ENCODE measurements at places on chromosomes 2 and 18.
A peak's percentile ranks its signal among the peaks of the same experiment; 100 is the strongest.

DNA sequence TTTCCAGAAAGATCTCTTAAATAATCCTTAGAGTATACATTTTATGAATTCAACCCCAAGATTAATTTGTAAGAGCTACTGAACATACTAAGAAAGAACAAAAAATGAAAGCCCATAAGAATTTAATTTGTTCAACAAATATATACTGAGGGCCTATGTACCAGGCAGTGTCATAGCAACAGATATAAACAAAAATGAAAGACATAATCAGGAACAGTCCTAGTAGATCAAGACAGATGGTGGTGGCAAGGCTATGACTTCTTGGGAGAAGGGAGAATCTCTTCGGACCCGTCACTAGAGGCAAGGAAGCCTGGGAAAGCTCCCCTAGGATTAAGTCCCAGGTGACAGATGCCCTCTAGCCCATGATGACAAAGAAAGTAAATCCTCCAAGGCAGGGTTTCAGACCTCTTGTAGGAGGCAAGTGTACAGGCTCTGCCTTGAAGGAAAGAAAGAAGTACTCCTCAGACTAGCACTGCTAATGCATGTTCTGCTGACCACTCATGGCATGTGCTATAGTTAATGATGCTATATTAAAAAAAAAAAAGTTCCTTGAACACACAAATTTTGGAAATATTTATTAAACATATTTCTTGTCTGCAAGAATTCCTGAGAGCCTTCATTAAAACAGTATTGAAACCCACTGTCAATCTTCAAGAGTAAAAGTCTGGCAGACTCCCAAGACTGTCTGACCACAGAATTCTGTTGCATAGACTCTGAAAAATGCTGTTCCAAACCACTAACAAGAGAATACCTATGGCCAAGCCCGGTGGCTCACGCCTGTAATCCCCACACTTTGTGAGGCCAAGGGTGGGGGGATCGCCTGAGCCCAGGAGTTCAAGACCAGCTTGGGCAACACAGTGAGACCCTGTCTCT lies 31.5 kb downstream of the NOL10 start:
- no peak for DNase-seq

DNA sequence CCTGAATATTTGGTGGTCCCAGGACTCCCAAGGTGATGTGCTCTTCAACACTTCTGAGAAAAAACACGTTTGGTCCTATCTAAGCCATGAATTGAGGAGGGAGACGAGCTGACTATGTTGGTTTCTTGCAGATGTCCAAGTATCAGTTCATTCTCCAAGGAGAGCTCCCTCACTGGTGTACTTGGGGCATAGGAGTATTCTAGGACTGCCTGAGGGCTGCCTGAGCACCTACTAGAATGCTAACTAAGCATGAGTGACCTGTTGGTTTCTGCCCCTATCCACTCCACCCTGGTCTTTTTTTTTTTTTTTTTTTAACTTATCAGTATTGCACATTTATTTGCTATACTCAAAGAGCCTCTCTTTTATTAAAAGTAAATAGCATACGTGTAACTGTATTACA lies 200.5 kb upstream of the FANCL start:
- DNase-seq: no peak

DNA sequence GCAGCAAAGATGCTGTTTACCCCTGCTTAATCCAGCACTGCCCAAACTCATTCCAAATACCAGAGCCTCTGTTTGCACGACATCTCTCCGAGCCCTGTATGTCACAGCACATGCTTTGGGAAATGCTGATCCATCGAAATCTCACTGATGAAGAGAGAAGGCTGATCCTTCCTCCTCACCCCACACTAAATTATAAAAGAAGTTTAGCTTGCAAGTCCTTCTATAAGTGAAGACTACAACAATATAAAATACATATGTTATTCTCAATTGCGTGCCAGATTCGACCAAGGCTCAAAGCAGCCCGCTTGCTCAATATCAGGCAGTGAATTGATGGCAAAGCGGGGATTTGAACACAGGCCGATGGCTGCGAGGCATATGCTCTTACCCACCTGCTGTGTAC lies 30.7 kb upstream of the SLC35F6 start:
- no peak for DNase-seq

- DNase-seq: no peak
Observed at GRCh38 chr18:8513249-8513648, 96.0 kb upstream of the RAB12 start.

- no peak for DNase-seq
Observed at GRCh38 chr18:76579301-76579695, 84.3 kb upstream of the ZNF516 start.

DNA sequence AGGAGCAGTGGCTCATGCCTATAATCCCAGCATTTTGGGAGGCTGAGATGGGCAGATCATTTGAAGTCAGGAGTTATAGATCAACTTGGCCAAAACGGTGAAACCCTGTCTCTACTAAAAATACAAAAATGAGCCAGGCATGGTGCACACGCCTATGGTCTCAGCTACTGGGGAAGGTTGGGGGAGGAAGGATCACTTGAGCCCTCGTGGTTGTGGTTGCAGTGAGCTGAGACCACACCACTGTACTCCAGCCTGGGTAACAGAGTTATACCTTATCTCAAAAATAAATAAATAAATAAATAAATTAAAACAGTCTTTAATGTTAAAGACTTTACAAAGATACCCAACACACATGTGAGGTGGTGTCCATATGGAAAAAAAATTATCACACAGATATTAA lies 134.0 kb downstream of the C2orf74 start:
- no peak for DNase-seq

- DNase-seq: no peak
Observed at GRCh38 chr2:134601264-134601663, 117.5 kb downstream of the TMEM163 start.

DNA sequence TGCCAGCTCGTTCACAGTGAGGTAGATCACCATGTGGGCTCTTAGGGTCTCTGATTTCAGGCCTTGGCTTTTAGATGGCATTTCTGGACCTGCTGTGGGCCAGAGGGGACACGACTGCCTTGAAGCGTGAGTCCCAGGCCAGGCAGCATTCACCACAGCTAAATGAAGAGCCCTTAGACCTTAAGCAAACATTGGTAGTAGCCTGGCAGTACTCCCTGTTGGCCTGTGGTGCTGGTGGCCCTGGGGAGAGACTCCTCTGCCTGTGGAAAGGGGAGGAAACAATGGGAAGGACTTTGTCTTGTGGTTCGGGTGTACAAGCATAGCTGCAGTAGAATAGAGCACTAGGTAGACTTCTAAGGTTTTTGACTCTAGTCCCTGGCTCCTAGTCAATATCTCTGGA lies 456.0 kb upstream of the DCC start:
- no peak for DNase-seq

- no peak for DNase-seq
Observed at GRCh38 chr2:3001615-3002560, 375.7 kb downstream of the EIPR1 start.

- no peak for DNase-seq
Observed at GRCh38 chr18:80070825-80071224, 36.6 kb downstream of the RBFA start.

DNA sequence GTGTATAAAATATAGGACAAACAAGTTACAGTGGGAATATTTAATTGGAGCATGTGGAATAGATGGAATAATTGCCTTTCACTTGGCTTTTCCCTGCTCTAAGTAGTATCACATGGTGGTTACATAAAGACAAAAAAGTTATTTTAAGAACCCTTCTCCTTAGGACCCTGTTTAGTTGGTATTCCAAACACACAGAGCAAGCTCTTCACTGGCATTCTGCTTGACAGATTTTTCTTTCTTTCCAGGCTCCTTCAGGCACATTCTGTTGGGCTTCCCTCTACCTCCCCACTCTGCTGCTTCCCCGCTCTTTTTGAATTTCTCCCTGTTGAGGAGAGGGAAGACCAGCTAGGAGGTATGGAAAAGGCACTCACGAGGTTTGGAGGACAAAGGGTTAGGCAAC lies 29.0 kb upstream of the DARS1 start:
- no peak for DNase-seq

- DNase-seq: no peak
Observed at GRCh38 chr2:48274040-48274439, 255.9 kb upstream of the STON1 start.

- no peak for DNase-seq
Observed at GRCh38 chr2:7011356-7012083, 94.3 kb downstream of the RNF144A start.

DNA sequence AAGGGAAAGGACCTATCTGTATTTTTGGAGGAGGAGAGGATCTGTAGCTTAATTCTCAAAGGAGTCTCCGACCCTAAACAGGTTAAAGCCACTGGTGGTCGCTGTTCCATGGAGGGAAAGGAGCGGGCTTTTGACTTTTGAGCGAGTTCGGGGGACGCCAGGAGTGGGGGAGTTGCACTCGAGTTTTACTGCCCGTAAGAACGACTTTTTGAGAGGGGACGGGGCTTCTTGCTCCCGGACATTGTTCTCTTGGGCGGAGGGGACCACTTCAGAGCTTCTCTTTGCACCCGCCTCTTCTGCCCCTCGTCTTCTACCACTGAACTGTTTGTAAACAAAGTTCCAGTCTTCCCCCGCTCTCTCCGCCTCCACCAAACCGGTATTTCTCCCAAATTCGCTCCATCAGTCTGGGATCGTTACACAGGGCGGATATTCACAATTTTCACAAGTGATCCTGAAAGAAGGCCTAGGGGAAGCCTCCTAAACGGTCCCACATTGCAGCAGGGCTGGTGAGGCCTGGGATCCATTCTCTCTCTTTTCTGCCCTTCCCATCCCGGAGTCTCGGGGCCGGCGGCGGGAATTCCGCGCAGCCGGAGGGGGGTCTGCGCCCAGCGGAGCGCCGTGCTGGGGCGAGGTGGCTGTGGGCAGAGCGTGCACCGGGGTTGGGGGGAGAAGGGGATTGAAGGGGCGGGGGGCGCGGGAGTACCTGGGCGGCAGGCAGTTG lies 6.6 kb downstream of the DLX2 start:
- no peak for DNase-seq

GRCh38 chr2:188576651-188577050 lies 285.0 kb downstream of the GULP1 start:
- no peak for DNase-seq

DNA sequence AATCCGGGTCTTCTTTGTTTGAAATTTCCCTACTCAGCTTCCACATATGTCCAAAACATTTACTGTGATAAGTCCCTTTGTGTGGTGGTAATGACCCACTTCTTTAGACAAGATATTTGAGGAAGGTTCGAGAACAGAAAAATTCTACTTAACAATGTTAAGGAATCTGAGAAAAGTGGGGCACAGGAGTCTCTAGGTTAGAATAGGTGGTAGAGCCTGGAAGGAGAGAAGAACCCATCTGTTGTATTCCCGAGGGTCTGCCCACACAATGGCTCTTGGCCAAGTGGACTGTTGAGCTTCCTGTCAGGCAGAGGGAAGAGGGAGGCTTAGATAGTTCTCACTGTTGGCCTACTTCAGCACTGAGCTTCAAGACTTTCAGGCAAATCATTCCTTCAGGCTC lies 4.3 kb downstream of the IGFBP2 start:
- no peak for DNase-seq

- DNase-seq: peak; percentile 34
Observed at GRCh38 chr2:54457323-54458023, 1.3 kb downstream of the SPTBN1 start.

- DNase-seq: no peak
Observed at GRCh38 chr2:101112772-101113157, 38.4 kb downstream of the TBC1D8 start.

- DNase-seq: no peak
Observed at GRCh38 chr2:106953236-106953635, 67.3 kb upstream of the ST6GAL2 start.

- DNase-seq: no peak
Observed at GRCh38 chr18:59377613-59378337, 18.7 kb upstream of the LMAN1 start.

DNA sequence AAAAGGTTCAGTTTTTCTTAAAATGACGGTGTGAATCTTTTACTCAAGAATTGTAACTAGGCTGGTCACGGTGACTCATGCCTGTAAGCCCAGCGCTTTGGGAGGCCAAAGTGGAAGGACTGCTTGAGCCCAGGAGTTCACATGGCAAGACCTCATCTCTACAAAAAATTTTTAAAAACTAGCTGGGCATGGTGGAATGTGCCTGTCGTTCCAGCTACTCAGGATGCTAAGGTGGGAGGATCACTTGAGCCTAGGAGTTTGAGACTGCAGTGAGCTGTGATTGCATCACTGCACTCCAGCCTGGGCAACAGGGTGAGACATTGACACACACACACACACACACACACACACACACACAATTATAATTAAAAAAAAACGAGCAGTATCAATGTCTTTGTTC lies 369.8 kb downstream of the DPP10 start:
- DNase-seq: no peak

DNA sequence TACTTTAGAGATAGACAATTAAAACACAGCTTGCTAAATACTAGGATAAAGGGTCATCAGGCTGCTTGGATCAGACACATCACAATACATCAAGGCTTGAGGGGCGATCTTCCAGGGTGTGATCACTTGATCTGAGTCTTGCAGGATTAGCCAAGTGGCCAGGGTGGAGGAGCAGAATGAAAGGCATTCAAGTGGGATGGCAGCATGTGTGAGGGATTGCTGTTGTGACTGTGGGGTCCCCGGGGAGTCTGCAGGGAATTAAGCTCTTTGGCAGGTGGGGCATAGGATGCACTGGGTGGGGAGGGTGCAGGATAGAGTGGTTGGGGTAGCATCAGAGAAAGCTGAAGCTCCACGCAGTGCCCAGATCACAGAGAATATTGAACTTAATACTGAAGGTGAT lies 58.0 kb upstream of the TMEM163 start:
- no peak for DNase-seq

DNA sequence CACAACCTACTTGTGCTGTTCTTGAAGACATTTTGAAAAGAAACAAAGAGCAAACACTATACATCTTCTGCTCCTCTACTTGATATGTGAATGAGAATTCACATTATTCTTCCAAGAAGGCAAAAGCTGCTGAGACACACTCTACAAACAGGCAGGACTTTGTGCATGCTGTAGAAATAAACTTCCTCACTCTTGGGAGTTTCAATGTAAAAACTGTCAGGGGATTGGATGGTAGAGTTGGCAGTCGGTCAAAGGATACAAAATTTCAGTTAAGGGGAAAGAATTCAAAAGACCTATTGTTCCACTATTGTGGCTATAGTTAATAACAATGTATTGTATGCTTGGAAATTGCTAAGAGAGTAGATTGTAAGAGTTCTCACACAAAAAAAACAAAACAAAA lies 196.3 kb downstream of the MC4R start:
- DNase-seq: no peak

DNA sequence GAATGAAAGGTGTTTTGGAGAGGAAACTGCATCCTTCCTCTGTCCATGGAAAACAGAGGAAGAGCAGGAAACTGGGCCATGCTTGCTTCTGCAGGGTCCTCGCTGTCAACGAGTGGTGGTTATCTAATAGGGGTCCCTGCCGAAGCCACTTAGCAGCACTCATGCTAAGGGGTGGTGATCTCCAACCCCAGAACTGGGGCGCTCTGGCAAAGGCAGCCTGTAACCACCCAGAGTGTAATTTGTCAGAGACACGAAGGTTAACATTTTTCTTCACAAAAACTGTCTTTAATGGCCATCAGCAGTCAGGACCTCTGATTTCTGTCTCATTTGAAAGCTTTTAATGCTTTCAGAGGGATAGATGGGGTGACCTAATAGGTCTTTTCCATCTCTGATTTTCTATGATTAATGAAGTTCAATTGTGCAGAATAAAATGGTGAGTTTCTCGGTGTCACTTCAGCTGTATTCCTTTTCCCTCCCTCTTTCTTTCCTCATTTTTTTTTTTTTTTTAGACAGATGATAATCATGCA lies 231.3 kb upstream of the CELF4 start:
- DNase-seq: no peak
